Renal cortex interstitium (tissue), 15 donors: ENCODE measurements at places on chromosomes 5 and 9. TPM values are rescaled to one million over a fixed set of nuclear protein-coding genes. Genes with fewer than 3 reads are reported as not detected.

GRCh38 chr5:167944121-167944852 lies 347.2 kb upstream of the WWC1 start:
- DNase-seq: no peak

DNA sequence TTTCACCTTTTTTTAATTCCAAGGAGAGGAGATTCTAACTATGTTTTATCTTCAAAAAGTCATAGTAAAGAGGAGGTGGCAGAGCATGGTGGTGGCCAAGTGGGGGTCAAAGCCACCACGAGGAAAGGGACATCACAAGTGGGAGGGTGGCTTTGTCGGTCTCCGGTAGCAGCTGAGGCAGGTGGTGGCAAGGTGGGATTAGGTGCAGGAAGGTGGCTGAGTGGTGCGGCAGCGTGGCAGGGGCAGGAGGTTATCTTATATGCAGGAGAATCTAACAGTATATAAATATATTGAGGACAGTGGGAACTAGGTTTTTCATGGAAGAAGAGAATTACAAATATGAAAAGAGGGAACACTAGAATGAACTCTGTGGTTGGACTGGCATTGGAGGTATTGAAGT lies 196.8 kb downstream of the FSTL4 start:
- DNase-seq: no peak

DNA sequence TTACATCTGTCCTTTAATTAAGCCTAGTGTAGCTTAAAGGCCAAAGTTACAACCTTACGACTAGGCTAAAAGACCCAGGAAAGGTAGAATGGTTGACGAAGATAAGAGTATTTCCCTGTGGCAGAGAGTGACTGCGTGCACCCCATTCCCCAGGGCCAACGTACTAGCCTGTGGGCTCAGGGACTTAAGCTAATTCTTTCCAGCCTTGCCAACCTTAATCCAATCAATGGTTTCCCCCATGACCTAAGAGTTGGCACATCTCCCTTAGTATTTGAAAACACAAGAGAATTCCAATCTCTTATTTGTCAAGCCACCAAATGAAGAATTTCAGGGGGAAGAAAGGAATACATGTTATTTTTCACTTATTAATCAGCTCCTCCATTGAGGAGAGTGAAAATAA lies 16.0 kb downstream of the CTNND2 start:
- no peak for DNase-seq

Gene NCS1
- polyA plus RNA-seq: 31.0 TPM

DNA sequence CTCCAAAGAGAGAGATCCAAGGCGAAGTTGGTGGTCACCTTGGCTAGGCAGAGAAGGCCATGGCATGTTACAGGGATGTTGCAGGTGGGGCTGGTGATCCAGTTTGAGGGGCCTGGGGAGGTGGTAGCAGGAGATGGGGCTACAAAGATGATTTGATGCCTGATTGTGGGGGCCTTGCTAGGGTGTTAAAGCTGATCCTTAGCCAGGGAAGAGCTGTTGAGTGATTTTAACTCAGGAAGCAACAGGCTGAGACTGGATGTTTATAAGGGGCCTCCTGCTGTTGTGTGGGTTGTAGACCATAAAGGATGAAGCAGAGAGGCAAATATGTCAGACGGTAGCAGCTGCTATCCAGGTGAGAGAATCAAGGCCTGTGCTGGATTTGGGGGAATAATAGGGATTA lies 19.0 kb upstream of the SMAD5 start:
- no peak for DNase-seq

DNA sequence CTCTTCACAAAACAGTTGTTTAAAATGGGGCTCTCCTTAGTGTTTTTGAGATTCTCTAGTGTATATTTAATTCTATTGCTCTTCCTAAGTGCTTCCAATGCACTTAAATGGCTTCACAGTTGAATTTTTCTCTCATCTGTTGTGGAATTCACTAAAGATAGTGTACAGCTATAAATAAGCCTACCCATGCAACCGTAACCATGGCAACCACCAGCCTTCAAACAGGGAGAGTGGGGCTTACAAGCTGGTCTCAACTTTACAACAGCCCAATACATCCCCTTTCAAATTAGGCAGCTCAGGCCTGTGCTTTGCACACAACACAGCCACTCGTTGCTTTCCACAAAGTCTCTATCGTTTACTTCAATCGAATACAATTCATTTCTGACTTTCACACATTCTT lies 144.0 kb upstream of the PLPPR1 start:
- no peak for DNase-seq

GRCh38 chr9:101639311-101639710 lies 44.5 kb upstream of the PPP3R2 start:
- no peak for DNase-seq

GRCh38 chr9:6302417-6302816 lies 25.8 kb upstream of the TPD52L3 start:
- DNase-seq: no peak

GRCh38 chr9:37309136-37309535 lies 113.4 kb upstream of the GRHPR start:
- DNase-seq: no peak

DNA sequence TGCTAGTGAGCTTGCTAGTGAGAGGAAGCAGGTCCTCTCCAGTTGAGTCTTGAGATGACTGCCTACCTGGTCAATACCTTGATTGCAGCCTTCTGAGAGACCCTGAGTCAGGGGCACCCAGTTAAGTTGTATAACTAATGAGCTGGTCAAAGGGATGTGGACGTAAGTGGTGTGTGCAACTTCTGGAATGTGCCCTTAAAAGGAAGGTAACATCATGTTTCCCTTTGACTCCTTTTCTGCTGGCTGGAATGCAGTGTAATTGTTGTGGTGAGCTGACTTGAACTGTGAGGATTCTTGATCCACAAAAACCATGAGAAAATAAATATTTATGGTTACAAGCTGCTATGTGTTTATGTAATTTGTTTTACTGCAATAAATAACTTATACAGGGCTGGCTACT lies 2.4 kb upstream of the SNX2 start:
- no peak for DNase-seq

Gene APBA1
- polyA plus RNA-seq: 13.3 TPM

DNA sequence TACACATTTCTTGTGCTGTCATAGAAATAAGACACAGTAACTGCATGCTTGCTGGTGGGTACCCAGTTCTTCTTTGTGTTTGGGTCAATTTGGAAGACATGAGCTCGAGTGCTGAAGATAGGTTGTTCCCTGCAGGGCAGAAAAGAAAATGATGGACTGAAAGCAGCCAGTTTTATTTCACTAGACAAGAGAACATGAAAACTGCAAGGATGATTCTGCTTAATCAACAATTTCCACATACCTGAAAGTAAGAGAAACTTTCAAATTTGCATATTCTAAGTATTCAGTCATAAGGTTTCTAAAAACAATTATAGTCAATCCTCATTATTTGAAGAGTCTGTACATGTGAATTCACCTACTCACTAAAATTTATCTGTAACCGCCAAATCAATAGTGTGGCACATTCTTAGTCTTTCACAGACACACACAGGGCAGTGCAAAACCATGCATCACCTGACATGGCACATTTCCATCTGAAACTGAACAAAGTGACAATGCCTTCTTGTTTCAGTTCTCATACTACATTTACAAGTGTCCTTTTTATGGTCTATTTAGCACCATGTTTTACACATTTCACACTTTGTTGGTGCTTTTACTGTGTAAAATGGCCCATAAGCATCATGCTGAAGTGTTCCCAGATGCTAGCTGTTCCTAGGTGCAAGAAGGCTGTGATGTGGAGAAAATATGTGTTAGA lies 56.9 kb downstream of the HOMER1 start:
- DNase-seq: no peak

Gene FCN2
- 0.93 TPM for polyA plus RNA-seq

GRCh38 chr9:81526587-81526986 lies 162.8 kb downstream of the TLE1 start:
- DNase-seq: no peak

DNA sequence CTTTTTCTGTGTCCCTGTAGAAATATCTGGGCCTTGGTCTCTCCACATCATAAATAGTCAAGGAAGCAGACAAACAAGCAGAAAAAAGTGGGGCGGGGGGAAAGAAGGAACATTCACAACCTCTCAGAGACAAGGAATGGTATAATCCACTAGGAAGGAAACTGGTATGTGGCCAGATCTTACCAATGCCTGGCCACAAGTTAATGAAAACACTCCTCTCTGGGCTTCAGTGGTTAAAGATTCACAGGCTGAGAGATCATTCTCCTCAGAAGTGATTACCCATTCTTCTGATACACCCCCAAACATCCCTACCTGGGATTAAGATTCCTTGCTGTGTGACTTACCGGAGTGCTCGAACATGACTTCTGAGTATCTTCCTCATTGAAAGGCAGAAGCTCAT lies 290.6 kb downstream of the MARCHF11 start:
- no peak for DNase-seq

DNA sequence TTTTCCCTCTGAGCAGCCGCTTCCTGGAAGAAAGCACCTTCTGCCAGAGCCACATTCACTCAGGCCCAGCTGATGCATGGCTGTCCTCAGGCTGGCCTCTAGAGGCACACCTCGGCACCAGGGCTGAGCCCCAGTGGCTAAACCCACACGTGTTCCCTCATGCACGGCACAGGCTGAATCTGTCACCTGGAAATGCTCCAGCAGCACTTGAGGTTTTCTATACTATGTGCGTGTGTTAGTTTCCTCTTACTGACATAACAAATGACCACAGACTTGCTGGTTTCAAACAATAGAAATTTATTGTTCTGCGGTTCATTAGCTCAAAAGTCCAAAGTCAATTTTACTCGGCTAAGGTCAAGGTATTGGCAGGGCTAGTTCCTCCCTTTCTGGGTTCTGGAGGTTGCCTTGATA lies 141.4 kb downstream of the LRRC70 start:
- peak; percentile 54 for DNase-seq

DNA sequence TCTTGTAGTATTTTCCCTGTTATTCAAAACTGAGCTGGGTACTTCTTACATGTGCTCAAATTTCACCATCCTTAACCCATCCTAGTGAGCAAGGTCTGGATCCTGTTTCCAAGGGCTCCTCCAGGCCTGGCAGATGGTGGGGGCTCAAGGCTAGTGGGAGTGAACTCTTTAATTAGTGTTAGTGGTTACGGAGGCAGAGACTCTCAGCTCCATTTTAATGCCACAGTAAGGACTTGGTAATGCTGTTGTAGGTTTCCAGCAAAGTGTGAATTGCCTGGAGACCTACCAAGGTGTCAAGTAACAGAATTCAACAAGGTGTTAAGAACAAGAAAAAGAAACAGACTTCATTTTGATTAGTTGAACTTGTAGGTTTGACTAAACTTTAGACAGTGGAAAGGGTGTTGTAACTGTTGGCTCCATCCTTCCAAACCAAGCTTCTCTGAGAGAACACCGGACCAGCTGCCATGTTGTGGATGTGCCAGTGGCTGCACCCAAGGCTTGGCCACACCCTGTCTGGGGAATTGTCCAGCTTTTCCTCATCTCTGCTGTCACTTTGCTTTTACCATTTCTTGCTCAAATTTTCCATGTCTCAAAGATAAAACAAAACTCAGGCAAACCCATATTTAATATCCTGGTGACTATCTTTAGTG lies 98.7 kb downstream of the ADCY2 start:
- DNase-seq: peak; percentile 18
